Activated T-cell treated with anti-CD3 and anti-CD28 coated beads, Interleukin-2, amount 50 U/mL, for 4 hours (primary cell): ENCODE measurements at places on chromosomes 5 and 9. TPM values are rescaled to one million over a fixed set of nuclear protein-coding genes. Genes with fewer than 3 reads are reported as not detected.

The BARHL1 gene
- total RNA-seq: not detected

The SLC6A18 gene
- total RNA-seq: not detected

The SELENOP gene
- 1.1 TPM for total RNA-seq

The PPP3R2 gene
- total RNA-seq: not detected

The ZBTB26 gene
- 3.2 TPM for total RNA-seq
